Activated T-helper 1 cell treated with Interleukin-2 at 50 U/mL for 16 hours (primary cell): ENCODE measurements at places on chromosomes 2 and 18.

DNA sequence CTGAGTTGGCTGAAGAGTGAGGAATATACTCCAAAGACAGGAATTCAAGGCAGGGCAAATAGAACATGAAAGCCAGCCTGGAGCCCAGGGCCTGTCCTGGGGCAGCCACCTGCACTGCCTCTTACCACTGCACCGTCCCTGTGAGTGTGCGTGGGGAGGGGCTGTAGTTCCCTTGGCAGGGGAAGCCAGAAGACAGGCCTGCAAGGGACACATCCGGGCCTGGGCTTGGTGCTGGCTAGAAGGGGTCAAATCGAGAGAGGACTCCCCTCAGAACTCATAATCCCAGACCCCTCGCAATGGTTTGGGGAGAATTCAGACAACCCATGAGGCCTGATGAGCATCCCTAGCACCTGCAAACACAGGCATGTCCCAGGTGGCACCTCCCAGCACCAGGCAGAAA, 87.0 kb downstream of the HDAC4 start:
- no peak for DNase-seq

DNA sequence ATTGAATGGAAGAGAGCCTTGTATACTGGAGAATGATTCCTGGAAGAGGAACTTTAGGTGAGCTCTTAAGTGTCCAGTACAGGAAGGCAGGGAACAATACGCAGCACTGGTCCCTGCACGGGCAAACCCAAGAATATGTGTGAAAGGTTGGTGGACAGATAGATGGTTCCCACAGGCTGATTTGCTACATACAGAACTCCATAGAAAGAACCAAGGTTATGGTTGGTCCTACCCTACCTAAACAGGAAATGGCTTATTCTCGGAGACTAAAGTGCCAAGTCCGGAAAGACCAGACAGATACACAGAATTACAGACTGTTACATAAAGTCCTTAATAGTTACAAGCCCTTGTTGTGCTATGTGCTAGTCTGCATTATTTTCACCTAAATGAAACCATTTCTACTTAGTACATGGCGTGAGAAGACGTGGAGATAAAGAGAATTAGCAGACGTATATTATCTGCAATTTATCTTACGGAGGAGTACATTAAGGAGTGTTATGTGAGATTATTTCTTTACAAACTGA, 1.2 kb downstream of the REV1 start:
- no peak for DNase-seq

DNA sequence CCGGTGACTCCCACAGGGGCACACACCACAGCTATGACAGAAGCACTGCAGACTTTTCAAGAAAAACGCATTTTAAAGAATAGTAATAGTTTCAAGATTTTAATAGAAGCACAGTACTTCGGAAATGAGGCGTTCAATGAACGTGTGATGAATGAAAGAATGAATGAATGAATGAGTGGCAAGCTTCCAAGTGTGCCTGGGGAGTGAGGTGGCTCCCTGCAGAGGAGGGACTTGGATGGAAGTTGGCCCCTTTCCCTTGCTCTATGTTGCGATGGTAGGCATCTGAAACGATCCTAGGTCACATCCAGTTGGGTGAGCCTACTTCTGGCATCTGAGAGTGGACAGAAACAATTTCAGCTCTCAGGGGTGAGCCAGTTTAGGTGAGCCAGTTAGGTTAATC, 65.6 kb downstream of the NCKAP5 start:
- DNase-seq: no peak

DNA sequence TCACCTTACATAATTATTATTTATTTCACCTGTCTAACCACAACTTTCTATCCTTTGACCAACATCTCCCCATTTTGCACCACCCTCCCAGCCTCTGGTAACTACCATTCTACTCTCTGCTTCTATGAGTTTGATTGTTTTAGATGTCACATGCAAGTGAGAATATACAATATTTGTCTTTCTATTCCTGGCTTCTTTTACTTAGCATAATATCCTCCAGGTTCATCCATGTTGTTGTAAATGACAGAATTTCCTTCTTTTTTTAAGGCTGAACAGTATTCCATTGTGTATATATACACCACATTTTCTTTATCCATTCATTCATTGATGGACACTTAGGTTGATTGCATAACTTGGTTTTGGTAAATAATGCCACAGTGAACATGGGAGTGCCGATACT, 24.0 kb downstream of the PPM1B start:
- DNase-seq: no peak

- no peak for DNase-seq
Measured at GRCh38 chr2:191573216-191573615, 104.7 kb upstream of the NABP1 start.

- no peak for DNase-seq
Measured at GRCh38 chr2:139992078-139992477, 1211.9 kb upstream of the NXPH2 start.

DNA sequence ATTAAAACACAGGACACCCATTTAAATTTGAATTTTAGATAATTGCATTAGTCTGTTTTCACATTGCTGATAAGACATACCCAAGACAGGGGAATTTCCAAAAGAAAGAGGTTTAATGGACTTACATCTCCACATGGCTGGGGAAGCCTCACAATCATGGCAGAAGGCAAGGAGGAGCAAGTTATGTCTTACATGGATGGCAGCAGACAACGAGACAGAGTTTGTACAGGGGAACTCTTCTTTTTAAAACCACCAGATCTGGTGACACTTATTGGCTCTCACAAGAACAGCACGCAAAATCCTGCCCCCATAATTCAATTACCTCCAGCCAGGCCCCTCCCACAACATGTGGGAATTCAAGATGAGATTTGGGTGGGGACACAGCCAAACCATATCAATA, 79.8 kb upstream of the SMAD2 start:
- DNase-seq: no peak

GRCh38 chr2:16617282-16618266, 48.1 kb downstream of the CYRIA start:
- no peak for DNase-seq

GRCh38 chr2:42823744-42824453, 31.5 kb upstream of the HAAO start:
- no peak for DNase-seq

DNA sequence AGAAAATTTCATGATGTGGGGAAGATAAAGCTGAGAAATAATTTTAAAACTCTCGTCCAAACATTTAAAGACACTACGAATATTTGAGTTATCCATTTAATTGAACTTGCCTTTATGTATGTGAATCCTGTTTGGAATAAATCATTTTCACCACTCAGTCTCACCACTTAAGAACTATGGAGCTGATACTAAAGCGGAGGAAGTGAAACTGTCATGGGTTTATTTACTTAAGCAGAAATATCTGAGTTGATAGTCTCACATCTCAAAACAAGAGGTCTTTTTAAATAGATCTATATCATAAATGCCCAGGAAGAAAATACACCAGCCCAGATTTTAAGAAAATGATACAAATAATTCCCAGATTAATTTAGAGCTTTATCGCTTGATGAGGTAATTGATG, 532.4 kb downstream of the ZNF804A start:
- DNase-seq: no peak

DNA sequence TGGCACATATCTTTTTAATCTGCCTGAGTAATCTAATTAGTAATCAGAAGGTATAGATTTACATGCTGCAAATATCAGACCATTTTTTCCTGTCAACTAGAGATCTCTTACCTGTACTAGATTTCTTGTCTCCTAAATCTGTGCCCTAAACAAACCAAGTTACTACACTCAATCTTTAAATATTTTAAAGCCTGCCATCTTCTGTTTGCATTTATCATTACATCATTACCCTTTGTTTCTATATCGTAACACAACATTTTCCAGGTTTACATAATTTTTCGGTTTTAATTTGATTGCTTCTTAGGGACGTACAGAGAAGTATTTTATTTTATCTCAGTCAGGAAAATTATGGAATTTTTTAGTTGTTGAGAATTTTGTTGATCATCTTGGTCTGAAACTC, 25.7 kb downstream of the PSMA8 start:
- DNase-seq: no peak

DNA sequence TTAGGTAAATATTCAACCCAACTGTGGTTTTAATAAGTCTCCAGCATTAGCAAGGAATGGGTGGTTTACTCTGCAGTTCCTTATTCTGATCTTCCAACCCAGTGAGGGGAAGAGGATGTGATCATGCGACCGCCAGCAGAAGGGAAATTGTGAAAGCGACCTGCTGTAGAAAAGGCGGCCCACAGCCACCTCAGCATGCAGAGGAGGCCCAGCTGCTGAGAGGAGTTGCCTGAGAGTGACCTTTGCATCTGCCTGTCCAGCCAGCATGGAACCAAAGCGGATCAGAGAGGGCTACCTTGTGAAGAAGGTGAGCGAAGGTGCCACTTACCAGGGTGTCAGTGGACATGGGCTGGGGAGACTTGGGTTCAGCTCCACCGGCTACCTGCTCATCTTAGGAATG, at the start of gene PLEK:
PLEK (plus strand) TSS at position 196 of the 400 bp plus-strand sequence; CDS start at position 266, 70 bp downstream.
- no peak for DNase-seq

DNA sequence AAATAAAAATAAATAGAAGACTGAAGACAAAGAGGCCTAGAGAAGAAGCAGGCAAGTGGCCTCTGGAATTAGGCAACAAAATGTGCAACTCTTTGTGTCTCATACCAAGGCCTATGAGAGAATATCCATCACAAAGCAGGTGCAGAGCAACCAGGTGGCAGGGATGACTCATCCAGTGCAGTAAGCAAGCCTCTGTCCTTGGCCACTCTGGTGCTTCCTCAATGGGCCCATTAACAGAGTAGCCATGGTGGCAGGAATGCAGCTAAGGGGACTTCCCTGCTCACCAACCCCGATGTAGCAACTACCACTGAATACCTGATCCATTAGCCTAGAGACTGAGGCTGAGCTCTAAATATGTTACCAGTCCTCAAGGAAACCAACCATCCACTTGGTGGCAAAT, 11.0 kb upstream of the EPG5 start:
- DNase-seq: no peak

DNA sequence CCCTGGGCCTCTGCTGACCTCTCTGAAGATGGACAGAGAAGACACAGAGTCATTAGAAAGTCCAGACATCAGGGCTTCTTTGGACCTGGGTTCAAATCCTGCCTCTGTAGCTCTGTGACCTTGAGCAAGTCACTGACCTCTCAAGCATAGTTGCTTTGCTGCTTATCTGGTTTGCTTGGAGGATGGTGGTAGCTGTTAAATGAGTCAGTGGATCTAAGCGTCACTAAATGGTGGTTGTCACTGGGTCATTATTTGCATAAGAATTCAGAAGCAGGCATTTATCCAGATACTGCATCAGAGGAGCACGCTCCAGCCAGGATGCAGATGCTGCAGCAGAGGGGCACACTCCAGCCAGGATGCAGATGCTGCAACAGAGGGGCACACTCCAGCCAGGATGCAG, 229.2 kb downstream of the GLI2 start:
- DNase-seq: no peak

- DNase-seq: no peak
Measured at GRCh38 chr2:41878716-41879234, 169.0 kb upstream of the PKDCC start.

- DNase-seq: no peak
Measured at GRCh38 chr18:43115076-43115921, at the start of gene RIT2. Gene RIT2, minus strand, starts transcription at chr18:43115685.

DNA sequence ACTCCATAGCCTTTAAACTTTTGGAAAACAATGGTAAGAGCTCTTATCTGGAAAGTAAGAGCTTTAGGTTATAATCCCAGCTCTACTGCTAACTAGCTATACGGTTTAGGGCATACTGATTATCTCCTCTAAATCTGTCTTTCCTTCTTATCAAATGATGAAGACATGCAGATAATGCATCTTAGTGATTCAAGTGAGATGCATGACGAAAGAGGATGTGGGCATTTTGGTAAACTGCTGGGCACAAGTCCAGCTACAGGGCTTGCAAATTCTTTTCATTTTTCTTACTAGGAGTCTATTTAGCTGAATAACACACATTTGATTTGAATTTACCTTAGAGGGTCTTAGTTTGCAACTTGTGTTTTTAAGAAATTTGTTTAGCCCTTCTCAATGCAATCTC, 1604.8 kb upstream of the ZEB2 start:
- DNase-seq: no peak

DNA sequence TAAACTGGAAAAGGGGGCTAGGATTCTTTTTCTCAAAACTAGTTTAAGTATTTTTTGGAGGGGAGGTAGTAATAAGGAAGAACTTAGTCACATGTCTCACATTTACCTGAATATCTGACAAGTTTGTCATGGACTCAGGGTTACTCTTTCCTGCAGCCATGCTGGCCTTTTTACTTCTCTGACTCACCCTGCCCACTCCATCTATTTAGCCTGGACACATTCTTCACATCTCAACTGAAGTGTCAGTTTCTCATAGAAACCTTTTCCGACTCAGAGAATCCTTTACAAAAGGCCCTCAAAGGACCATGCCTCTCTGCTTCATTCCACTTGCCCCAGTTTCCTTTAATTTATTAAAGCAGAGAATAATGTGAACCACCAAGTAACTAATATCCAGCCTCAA, 42.6 kb downstream of the SCN7A start:
- no peak for DNase-seq

DNA sequence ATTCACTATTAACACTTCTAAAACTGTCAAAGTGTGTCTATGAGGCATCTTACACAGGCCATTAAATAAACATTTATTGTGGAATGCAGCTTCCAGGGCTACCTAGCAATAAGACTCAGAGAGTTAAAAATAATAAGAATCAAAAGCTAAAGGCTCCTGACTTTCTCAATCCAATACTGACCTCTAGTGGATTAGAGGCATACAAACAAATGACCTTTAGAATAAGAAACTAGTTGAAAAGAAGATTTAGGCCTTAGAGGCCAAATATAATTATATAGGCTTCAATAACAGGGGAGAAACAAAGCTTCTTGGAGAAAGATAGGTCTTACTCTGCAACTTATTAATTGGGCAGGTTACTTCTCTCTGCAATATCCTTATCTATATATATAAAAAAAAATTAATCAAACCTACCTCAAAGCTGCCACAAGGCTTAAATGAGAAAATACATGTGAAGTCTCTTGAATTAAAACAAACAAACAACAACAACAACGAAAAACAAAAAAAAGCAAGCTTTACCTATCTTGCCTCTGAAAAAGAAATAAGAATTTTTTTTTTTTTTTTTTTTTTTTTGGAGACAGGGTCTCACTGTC, 246.1 kb downstream of the EXOC6B start:
- DNase-seq: no peak

DNA sequence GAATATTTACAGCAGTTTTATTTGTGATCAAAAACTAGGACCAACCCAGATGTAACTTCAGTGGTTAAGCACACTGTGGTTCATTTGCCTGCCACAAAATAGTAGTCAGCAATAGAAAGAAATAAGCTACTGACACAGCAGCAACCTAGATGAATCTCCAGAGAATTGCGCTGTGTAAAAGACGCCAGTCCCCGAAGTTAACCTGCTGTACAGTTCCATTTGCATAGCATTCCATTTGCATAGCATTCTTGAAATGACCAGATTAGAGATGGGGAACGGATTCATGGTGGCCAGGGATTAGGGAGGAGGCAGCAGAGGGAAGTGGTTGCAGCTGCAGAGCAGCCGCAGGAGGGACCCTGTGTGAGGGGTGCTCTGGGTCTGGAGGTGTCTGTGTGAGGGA, 39.3 kb upstream of the NFATC1 start:
- no peak for DNase-seq

DNA sequence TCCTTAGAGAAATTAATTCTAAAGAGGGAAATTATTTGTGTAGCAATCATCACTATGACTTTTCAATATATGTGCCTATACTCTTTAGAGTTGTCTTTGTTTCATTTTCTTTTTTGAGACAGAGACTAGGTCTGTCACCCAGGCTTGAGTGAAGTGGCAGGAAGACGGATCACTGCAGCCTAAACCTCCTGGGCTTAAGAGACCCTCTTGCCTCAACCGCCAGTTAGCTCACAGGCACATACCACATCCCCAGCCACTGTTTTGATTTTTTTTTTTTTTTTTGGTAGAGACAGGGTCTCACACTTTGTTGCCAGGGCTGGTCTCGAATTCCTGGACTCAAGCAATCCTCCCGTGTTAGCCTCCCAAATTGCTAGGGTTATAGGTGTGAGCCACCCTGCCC, 12.4 kb downstream of the YWHAQ start:
- DNase-seq: no peak
